ENCODE measurements at places on chromosomes 11 and 22. TPM values are rescaled to one million over a fixed set of nuclear protein-coding genes. Genes with fewer than 3 reads are reported as not detected.

Gene C11orf87
- total RNA-seq: not detected

Gene MIOX
- total RNA-seq: not detected

Gene SLC25A17
- total RNA-seq: 9.8 TPM

- no peaks in the 10 kb centered on the region for H3K4me1 ChIP-seq
- DNase-seq: no peak
- H3K27me3 ChIP-seq: no peaks in the 10 kb centered on the region
- no peak overlapping the region for H3K4me3 ChIP-seq
- no peaks in the 10 kb centered on the region for H3K36me3 ChIP-seq
These were observed 87.8 kb downstream of the FEZ1 start for GRCh38 chr11:125408311-125408711.

- peak overlapping the region; percentile 86 for H3K27ac ChIP-seq
- no peaks in the 10 kb centered on the region for H3K4me1 ChIP-seq
- H3K36me3 ChIP-seq: no peaks in the 10 kb centered on the region
- DNase-seq: peak; percentile 50
- H3K27me3 ChIP-seq: no peaks in the 10 kb centered on the region
These were observed 697 bp upstream of the PAFAH1B2 start for GRCh38 chr11:117143390-117143789.

GRCh38 chr22:37428649-37429586 lies 1.6 kb upstream of the ELFN2 start:
- peak; percentile 70 for DNase-seq
- H3K4me1 ChIP-seq: peaks cover 16% of the 10 kb centered on the region
- no peak overlapping the region for H3K4me3 ChIP-seq
- no peak overlapping the region for H3K27ac ChIP-seq
- H3K36me3 ChIP-seq: no peaks in the 10 kb centered on the region

GRCh38 chr11:64933935-64934681 lies 1.6 kb downstream of the GPHA2 start:
- H3K36me3 ChIP-seq: peaks cover 47% of the 10 kb centered on the region
- no peak overlapping the region for H3K4me3 ChIP-seq
- H3K27me3 ChIP-seq: no peaks in the 10 kb centered on the region
- H3K27ac ChIP-seq: no peak overlapping the region
- no peak for DNase-seq

DNA sequence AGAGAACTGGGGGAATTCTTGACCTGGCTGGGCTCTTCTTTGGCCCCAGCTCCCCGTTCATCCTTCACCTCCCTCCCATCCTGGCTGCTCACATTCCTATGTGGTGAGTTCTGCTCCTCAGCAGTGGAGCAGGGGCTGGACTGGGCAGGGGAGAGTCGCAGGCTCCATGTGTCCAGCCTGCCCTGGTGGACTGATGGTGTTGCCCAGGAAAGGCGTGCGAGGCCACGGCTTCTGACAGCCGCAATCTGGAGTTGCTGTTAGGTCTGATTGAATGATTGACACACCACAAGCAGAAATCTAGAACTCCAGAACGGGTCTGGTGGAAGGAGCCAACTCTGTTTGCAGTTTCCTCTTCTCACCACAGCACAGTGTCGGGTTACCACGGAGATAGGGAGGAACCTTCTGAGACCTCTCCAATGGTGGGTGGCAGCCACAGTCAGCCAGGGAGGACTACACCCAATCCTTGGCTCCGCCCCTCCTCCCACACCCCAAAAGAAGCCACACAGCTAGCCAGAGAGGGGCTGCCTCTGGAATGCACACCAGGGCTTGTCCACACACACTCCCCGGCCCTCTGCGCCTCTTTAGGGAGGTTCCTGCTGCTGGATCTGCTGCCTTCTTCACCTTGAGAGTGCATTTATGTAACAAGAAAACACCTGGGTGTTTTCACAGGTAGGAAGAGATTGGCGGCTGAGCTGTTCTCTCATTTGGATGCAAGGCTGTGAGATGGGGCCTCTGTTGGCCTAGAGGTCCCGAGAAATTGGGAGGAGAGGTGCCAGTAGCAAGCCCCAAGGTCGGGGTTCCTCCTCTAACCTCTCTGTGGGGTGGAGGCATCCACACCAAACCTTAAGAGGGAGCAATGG lies 56.4 kb upstream of the CD44 start:
- H3K4me1 ChIP-seq: no peaks in the 10 kb centered on the region
- H3K4me3 ChIP-seq: peak overlapping the region; percentile 6
- peak; percentile 91 for DNase-seq
- H3K36me3 ChIP-seq: no peaks in the 10 kb centered on the region

DNA sequence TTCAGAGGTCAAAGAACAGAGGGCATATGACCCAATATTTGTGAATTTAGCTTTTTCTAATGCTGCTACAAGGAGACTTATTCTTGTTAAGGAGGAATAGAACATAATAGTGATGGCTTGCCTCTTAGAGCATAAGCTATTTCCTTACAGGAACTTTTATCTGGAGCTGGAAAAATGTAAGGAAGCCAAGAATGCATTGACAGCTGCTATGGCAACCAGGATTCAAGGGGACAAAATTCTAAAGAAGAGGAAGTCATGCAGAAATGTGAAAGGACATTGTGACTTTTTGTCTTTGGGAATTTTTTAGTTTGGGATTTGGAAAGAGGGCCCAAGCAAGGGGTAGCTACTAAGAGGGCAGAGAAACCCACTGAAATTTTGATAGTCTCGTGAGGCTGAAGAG lies 51.1 kb downstream of the EHF start:
- no peak overlapping the region for H3K27ac ChIP-seq
- no peak for DNase-seq
- H3K4me3 ChIP-seq: no peak overlapping the region
- H3K36me3 ChIP-seq: no peaks in the 10 kb centered on the region
- no peaks in the 10 kb centered on the region for H3K27me3 ChIP-seq
- H3K4me1 ChIP-seq: no peaks in the 10 kb centered on the region

- H3K4me1 ChIP-seq: no peaks in the 10 kb centered on the region
- H3K36me3 ChIP-seq: no peaks in the 10 kb centered on the region
- DNase-seq: no peak
- H3K4me3 ChIP-seq: no peak overlapping the region
- H3K27me3 ChIP-seq: no peaks in the 10 kb centered on the region
- no peak overlapping the region for H3K27ac ChIP-seq
These were observed 367.1 kb upstream of the B3GAT1 start for GRCh38 chr11:134779179-134779578.

- H3K4me3 ChIP-seq: no peak overlapping the region
- H3K4me1 ChIP-seq: no peaks in the 10 kb centered on the region
- H3K36me3 ChIP-seq: peaks cover 96% of the 10 kb centered on the region
These were observed 31.2 kb upstream of the RASL10A start for GRCh38 chr22:29346659-29347058.

All from Peyer's patch (tissue), 4 donors.